ENCODE measurements at places on chromosomes 3 and 15. TPM values are rescaled to one million over a fixed set of nuclear protein-coding genes. Genes with fewer than 3 reads are reported as not detected.

The ZNF774 gene
- total RNA-seq, result 3.0 TPM

DNA sequence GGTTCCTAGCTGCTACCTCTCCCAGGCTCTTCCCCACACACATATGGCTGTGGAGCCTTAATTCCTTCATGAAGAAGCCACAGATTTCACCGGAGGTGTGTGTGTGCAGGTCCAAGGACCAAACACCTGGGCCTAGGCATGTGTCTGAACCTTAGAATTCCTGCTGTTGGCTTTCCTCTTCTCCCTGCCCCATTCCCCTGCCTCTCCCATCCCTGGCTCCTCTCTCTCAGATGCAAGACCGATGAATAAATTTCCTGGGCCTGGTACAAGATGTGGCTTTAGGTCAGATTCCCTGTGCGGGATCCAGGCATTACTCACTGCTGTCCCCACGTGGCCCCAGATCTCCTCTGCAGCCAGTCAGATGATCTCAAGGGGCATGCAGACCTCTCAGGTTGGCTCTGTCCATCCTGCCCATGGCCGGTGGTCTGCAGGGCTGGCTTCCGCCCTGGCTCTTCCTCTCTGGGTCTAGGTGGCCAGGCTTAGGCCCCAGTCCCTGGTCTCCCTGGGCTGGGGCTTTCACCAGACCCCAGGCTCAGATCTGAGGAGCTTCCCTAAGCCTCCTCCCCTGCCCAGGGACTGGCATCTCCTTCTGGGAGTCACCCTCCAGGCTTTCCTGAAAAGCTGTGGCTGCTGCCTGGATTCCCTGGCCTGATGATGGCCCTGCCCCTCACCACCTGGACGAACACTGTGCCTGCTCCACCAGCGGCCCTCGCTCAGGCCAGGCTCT, 20.5 kb downstream of the CCR9 start:
- H3K27ac ChIP-seq, result no peak overlapping the region
- no peaks in the 10 kb centered on the region for H3K4me1 ChIP-seq
- DNase-seq, result peak; percentile 59
- H3K27me3 ChIP-seq, result peaks cover 59% of the 10 kb centered on the region
- H3K36me3 ChIP-seq, result no peaks in the 10 kb centered on the region

DNA sequence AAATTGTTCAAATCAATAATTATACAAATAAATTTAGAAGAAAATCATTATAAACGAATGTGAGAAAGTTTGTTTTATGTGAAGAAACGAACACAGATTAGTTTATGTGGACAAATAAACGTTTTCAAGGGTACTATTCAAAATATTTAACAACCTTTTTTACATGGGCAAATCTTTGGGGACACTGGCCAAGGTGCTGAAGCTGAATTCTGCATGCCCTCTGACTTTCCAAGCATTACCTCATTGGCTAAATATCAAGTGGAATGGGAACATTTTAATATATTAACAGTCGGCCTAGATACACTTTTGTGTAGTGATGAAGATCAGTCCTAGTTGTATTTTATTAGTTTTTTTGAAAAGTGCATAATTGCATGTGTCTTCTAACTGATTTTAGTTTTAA, 636.4 kb upstream of the DPPA4 start:
- H3K4me3 ChIP-seq, result no peak overlapping the region
- no peaks in the 10 kb centered on the region for H3K27me3 ChIP-seq
- no peak overlapping the region for H3K27ac ChIP-seq
- no peak for DNase-seq
- H3K36me3 ChIP-seq, result no peaks in the 10 kb centered on the region

The BCL2A1 gene
- total RNA-seq, result not detected

GRCh38 chr3:186870421-186871201, 28.1 kb downstream of the ADIPOQ start:
- DNase-seq, result no peak
- peaks cover 39% of the 10 kb centered on the region for H3K4me1 ChIP-seq
- no peak overlapping the region for H3K4me3 ChIP-seq
- no peaks in the 10 kb centered on the region for H3K36me3 ChIP-seq
- peak overlapping the region; percentile 67 for H3K27ac ChIP-seq

GRCh38 chr3:197149528-197149927, 119.9 kb upstream of the MELTF start:
- no peaks in the 10 kb centered on the region for H3K36me3 ChIP-seq
- H3K4me1 ChIP-seq, result 0 out of 3 replicates have a peak, but pooled peaks cover 4% of the 10 kb centered on the region
- H3K27ac ChIP-seq, result no peak overlapping the region
- H3K27me3 ChIP-seq, result no peaks in the 10 kb centered on the region

The OR4F6 gene
- not detected for total RNA-seq

The ANXA2 gene
- 301 TPM for total RNA-seq

GRCh38 chr3:130786306-130786705, 39.7 kb upstream of the PIK3R4 start:
- H3K27ac ChIP-seq, result no peak overlapping the region
- no peaks in the 10 kb centered on the region for H3K36me3 ChIP-seq
- 0 out of 3 replicates have a peak, but pooled peaks cover 2% of the 10 kb centered on the region for H3K27me3 ChIP-seq
- DNase-seq, result no peak
- H3K4me1 ChIP-seq, result peaks cover 8% of the 10 kb centered on the region

The PTH1R gene
- total RNA-seq, result not detected

The CFAP100 gene
- total RNA-seq, result not detected

DNA sequence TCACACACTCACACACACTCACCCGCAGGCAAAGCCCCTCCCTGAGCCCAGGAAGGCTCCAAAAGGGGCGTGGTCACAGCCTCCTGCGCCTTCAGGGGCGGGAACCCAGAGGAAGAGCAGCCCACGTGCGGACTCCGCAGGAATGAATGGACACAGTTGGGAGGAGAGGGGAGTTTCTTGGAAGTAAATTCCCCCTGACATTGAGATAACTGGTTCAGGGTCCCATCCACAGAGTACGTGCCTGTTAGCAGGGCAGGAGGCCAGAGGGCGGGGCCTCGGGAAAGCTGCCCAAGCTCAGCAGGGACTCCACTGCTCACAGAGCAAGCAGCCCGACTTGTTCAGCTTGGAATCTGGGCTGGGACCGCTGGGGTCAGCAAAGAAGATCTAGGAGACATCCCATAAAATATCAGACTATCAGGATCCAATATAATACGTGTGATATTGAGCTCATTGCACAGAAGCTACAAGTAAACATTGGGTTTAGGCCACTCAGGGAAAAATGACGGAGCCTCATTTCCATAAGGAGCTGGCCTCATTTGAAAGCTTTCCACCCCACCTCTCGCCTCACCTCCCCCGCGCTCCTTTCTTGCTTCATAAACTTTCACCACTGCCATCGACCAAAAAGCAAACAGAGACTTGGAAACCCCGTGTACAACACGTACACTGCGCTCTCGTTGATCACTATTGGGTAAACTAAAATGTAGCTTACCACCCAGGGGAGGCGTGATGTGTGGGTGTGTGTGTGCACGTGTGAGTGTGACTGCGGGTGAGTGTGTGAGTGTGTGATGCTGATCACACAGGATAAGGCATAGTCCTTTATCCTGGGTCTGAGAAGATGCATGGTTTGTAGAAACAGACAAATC, 36.0 kb downstream of the TM2D3 start:
- H3K4me1 ChIP-seq, result peaks cover 21% of the 10 kb centered on the region
- DNase-seq, result peak; percentile 91
- peak overlapping the region; percentile 17 for H3K4me3 ChIP-seq
- H3K36me3 ChIP-seq, result no peaks in the 10 kb centered on the region

DNA sequence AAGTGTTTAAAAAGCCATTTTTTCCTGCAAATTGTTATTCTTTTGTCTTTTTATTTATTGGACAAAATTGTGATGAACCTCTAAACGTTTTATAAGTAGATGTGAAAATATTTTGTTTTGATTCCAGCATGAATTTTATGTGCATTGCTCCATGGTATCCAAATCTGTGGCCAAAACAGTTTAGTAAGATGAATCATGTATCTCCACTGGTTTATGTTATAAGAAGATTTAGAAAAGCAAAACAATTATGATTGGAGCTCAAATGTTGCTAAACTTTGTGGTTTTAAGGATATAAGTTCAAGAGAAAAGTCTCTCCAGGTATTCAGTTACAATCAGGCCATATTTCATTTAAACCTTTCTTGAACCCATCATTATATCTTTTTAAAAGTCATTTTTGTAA, 80.9 kb downstream of the NECTIN3 start:
- H3K4me1 ChIP-seq, result no peaks in the 10 kb centered on the region
- no peaks in the 10 kb centered on the region for H3K36me3 ChIP-seq
- H3K27me3 ChIP-seq, result no peaks in the 10 kb centered on the region
- H3K4me3 ChIP-seq, result no peak overlapping the region
- H3K27ac ChIP-seq, result no peak overlapping the region
- no peak for DNase-seq

The LRRC15 gene
- not detected for total RNA-seq

DNA sequence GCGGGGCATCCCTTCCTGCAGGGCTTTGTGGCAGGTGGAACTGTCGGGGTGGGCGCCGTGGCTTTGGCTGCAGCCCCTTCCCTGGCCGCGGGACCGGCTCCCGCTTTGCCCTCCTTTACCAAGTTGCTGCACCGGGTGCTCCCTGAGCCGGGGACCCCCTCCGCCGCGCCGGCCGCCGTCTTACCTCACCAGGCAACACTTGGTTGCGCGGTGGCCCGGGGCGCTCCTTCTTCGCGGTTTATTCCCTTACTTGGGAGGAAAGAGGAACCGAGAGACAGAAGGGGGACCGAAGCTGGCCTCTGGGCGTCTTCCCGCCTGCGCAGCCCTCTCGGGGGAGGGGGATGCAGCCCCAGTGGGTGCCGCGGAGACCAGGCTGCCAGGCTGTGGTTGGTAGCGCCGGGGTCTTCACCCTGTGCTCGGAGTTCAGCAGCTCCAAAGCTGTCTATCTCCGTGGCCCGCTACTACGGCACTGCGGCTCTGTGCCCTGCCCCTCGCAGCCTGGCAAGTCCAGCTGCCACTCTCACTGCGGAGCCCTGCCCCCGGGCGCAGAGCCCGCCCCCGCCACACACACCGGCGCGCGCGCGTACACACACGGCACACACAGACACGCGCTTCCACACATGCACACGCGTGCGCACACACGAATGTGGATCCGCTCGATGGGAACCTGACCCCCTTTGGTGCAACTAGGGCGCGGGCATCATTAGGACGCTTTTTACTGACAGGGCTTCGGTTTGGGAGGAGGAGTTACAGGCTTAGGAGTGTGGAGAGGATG, at the start of gene DGKG:
Gene DGKG (minus strand): TSS at position 473 of the 775 bp plus-strand sequence. CDS start 41,775 bp downstream, outside the sequence.
- no peaks in the 10 kb centered on the region for H3K36me3 ChIP-seq
- H3K4me1 ChIP-seq, result peaks cover 9% of the 10 kb centered on the region
- no peak within 1 kb of the TSS for H3K4me3 ChIP-seq
- no peak within 1 kb of the TSS for H3K27ac ChIP-seq
- H3K27me3 ChIP-seq, result peaks cover 50% of the 10 kb centered on the region
- no peak for DNase-seq

The ROPN1B gene
- total RNA-seq, result not detected

DNA sequence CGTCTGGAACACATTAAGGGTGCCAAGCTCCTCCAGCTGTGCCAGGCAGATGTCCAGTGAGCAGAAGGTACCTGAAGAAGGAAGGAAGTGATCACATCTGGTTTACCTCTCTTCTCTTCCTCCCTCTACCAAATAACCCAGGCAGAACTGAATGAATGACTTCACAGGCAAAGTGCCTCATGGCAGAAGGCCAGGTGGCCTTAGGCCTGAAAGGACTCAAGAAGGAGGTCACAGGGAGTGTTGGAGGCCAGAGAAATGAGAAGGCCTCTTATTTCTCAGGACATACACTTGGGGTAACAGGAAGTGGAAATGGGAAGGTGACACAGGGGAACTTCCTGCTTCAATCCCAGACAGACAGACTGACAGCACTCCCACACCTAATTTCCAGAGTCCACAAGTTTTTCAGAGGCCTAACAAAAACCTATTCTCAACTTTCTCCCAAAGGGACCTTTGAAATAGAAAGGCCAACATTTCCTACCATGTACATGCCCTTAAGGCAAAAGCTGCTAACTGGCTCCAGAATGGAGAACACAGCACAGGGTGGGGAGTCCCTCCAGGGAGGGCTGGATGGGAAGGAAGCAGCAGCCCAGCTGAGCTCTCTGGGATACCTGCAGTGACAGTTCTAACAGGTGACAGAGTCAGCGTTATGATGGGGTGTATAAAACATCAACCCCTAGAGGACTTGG, 17.6 kb upstream of the SIN3A start:
- no peak overlapping the region for H3K4me3 ChIP-seq
- no peak overlapping the region for H3K27ac ChIP-seq
- H3K27me3 ChIP-seq, result no peaks in the 10 kb centered on the region

- no peaks in the 10 kb centered on the region for H3K27me3 ChIP-seq
- no peak overlapping the region for H3K27ac ChIP-seq
- no peak overlapping the region for H3K4me3 ChIP-seq
- peaks cover 31% of the 10 kb centered on the region for H3K4me1 ChIP-seq
- H3K36me3 ChIP-seq, result no peaks in the 10 kb centered on the region
Observed at GRCh38 chr3:155031186-155031585, 48.9 kb upstream of the MME start.

The APOD gene
- total RNA-seq, result 0.33 TPM

- no peak overlapping the region for H3K27ac ChIP-seq
- no peak overlapping the region for H3K4me3 ChIP-seq
Observed at GRCh38 chr3:66139415-66139814, 81.4 kb upstream of the SLC25A26 start.

- H3K4me1 ChIP-seq, result no peaks in the 10 kb centered on the region
- H3K36me3 ChIP-seq, result no peaks in the 10 kb centered on the region
- no peaks in the 10 kb centered on the region for H3K27me3 ChIP-seq
Observed at GRCh38 chr3:179953993-179954870, 82.5 kb downstream of the PEX5L start.

DNA sequence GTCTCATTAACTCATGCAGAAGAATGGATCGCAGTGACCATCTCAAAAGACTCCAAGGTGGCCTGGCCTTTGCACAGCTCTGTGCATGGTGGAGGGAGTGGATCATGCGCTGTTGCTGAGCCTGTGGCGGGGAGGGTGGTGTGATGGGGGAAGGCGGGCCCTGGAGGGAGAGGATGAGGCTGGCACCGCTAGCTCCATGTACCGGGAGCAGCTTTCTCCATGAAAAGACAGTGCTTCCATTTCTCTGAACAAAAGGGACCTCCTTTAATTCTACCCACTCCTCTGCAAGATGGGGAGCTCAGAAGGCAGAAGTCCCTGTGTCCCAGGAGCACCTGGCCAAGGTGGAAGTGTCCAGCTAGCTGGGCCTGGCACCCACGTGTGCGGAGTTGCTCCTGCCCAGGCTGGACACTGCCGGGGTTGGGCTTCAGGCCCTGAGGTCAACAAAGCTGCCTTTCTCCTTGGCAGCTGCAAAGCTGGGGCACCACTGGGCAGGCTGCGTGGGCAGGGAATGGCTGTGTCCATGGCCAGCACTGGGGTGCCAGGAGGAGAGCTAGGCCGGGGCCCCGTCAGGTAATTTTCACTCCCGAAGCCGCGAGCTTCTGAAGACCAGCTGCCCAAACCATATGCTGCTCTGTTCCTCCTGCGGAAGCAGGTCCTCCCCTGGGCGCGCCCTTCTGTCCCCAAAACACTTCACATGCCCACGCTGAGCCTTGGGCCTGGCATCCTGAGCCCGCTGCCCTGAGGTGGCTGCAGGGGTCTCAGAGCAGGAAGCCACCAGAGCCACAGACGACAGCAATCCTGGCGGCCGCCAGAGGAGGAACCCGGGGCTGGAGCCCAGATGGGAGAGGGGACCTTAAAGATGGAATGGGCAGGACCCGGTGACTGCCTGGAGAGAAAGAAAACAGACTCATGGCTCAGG, 6.4 kb downstream of the MAP6D1 start:
- no peaks in the 10 kb centered on the region for H3K36me3 ChIP-seq
- no peak for DNase-seq
- H3K27me3 ChIP-seq, result no peaks in the 10 kb centered on the region
- no peaks in the 10 kb centered on the region for H3K4me1 ChIP-seq
- H3K4me3 ChIP-seq, result no peak overlapping the region

The C3orf20 gene
- not detected for total RNA-seq

The AP3S2 gene
- 25.0 TPM for total RNA-seq

The TMED3 gene
- 51.4 TPM for total RNA-seq
